ENCODE measurements at places on chromosomes 16 and 17. TPM values are rescaled to one million over a fixed set of nuclear protein-coding genes. Genes with fewer than 3 reads are reported as not detected.
A peak's percentile ranks its signal among the peaks of the same experiment; 100 is the strongest.

GRCh38 chr16:49484451-49484849, 110.8 kb downstream of the C16orf78 start:
- peak; percentile 84 for DNase-seq

DNA sequence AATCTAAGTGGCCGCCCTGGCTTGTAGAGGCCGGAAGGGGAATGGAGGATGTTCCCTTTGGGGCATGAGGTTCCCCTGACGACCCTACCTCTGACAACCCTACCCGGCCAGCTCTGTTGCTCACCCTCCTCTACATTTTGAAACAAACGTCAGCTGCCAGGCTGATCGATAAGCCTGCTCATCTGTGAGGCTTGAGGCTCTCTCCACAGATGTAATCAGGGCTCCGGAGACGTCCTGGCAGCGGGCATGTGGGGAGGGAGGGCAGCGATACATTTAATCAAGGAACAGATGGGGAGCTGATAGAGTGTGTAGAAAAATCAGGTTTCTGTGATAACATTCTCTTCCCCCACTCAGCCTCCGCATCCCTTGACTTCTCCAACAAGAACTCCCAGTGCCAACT, 212.3 kb upstream of the SDK2 start:
- no peak for DNase-seq

- DNase-seq, result peak; percentile 64
These were observed 792 bp downstream of the PPP1R9B start for GRCh38 chr17:50149417-50150353.

DNA sequence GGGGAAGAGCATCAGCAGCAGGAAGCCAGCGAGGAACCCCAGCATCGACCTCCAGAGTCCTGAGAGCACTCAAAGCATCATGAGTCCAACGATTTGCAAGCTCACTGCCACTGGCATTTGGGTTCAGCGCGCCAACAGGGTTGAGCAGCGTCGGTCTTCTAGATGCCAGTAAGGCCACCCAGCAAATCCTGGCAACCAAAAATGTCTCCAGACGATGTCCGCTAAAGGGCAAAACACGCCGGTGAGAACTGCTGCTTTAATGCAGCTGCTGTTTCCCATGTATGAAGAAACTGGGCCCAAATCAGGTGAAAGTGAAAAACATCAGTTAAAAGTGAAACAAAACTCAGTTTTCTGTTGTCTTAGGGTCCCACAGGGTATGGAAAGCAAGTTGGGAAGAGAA, 70.2 kb downstream of the ANKRD11 start:
- DNase-seq, result no peak

DNA sequence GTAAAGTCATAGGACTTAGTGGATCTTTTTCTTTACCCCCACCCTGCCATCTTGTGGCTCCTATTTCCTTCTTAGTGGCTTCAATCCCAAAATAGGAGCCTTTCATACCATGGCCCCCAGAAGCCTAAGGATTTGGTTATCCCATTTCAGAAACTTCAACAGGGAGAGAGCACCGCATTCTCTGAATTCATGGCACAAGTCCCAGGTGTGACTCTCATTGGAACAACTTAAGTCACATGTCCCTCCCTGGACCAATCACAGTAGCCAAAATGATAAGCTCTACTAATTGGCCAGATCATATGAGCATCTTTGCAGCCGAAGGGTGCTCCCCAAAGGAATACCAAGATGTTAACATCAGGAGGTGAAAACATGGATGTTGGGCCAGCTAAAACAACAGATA, 43.2 kb downstream of the AXIN2 start:
- no peak for DNase-seq

DNA sequence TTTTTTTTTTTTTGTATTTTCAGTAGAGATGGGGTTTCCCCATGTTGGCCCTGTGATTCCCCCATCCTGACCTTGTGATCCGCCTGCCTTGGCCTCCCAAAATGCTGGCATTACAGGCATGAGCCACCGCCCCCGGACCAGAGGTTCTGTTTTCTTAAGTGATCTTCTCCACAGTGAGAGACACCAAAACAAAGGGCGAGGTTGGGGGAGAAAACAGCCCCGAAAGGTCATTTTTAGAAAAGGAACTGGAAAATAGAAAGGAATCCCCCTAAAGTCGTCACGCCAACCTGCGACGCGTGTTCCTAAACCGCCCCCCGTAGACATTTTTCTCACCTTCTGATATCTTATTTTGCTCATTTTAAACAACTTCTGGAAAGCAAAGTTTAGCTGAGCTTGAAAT, 6.1 kb upstream of the AXIN2 start:
- no peak for DNase-seq

- DNase-seq, result no peak
These were observed 10.9 kb downstream of the CDRT4 start for GRCh38 chr17:15456496-15456895.

GRCh38 chr16:2826591-2827373, 3.3 kb upstream of the ZG16B start:
- no peak for DNase-seq

DNA sequence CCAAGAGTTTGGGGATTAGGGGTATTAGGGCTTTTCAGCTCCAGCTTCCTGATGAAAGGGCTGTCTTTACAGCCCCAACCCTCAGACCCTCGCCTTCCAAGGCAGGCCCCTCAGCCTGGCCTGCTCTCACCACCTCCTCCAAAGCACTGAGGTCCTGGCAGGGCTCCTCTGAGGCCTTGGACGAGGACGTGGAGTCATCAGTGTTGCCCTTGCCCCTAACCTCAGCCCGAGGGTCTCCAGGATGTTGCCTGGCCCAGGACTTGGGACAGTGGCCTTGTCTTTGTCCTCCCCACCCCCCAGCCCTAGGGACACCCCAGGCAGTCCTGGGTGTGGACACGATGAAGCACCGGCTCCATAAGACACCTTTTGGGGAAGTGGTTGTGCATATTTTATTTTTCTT, 28.2 kb downstream of the B9D1 start:
- no peak for DNase-seq

- DNase-seq, result no peak
These were observed 4.1 kb downstream of the MAP3K14 start for GRCh38 chr17:45312477-45313420.

DNA sequence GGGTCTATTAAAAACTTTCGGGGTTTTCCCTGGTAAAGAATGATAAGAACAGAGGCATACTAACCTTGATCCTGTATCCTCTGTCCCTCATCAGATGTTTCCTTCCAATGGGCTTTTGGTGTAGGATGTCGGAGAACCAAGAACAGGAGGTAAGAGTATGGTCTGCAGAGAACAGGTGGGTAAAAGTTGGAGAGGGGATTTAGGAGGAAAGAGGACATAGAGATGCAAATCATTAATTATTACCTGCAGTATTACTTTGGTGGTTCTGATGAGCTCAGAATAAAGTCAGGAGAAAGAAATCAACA, 4.3 kb downstream of the SNX11 start:
- DNase-seq, result no peak

DNA sequence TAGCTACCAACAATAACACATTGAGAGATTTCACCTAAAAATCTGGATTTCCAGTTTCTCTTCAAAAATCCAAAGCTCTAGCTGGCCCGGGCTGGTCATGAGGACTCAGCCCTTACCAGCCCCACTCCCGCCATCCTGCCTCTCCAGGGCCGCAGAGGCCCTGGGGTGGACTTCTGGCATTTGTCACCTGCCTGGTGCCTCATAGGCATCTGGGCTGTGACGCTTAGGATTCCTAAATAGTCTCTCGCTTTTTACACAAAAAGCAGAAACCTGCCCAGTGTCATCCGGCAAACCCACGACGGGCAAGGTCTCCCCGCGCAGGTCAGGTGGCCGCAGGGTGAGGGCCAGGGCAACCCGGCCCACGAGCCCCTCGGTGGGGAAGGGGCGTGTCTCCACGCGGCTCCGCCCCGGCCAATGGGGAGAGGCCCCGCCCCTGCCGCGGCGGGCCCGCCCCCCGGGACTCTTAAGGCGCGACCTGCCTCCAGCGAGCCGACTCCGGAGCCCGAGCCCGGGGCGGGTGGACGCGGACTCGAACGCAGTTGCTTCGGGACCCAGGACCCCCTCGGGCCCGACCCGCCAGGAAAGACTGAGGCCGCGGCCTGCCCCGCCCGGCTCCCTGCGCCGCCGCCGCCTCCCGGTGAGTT, at the start of gene VASN:
TSS of gene VASN (plus strand) at position 492 of the 644 bp plus-strand sequence. CDS start 9,030 bp downstream, outside the sequence.
- DNase-seq, result peak; percentile 93

The ZFPM1 gene
- polyA plus RNA-seq, result 4.2 TPM

The DNAH17 gene
- polyA plus RNA-seq, result 3.2 TPM

The SULT1A2 gene
- polyA plus RNA-seq, result 3.1 TPM

The TMED6 gene
- 3.4 TPM for polyA plus RNA-seq

The LAT gene
- polyA plus RNA-seq, result 5.1 TPM

The SHISA9 gene
- 0.21 TPM for polyA plus RNA-seq

The PRSS22 gene
- 13.4 TPM for polyA plus RNA-seq

The RASD1 gene
- polyA plus RNA-seq, result 3.3 TPM

The CFAP119 gene
- 6.9 TPM for polyA plus RNA-seq

All from left lung (tissue), 14 donors.